NCI-H1436 (cell line): ENCODE measurements at places on chromosomes 3 and 15.

- no peak for DNase-seq
Measured at GRCh38 chr3:176789281-176789705, 408.0 kb downstream of the TBL1XR1 start.

GRCh38 chr3:143956838-143957237 lies 14.8 kb upstream of the DIPK2A start:
- no peak for DNase-seq

DNA sequence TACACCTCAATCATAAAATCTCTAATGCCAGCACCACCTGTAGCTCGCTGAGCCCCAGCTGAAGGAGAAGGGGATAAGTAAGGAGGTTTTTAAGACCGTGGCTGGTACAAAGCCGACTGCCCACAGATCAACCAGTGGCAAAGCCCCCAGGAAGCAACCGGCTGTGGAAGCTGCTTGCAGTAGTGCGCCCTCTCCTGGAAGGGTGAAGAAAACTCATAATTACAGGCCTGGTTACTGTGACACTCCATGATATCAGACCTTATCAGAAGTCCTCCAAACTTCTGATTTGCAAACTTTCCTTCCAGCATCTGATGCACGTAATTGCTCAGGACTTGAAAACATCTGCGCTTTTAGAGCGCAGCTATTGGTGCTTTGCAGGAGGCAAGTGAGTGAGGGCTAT lies 63.1 kb upstream of the MCTP2 start:
- DNase-seq = no peak

DNA sequence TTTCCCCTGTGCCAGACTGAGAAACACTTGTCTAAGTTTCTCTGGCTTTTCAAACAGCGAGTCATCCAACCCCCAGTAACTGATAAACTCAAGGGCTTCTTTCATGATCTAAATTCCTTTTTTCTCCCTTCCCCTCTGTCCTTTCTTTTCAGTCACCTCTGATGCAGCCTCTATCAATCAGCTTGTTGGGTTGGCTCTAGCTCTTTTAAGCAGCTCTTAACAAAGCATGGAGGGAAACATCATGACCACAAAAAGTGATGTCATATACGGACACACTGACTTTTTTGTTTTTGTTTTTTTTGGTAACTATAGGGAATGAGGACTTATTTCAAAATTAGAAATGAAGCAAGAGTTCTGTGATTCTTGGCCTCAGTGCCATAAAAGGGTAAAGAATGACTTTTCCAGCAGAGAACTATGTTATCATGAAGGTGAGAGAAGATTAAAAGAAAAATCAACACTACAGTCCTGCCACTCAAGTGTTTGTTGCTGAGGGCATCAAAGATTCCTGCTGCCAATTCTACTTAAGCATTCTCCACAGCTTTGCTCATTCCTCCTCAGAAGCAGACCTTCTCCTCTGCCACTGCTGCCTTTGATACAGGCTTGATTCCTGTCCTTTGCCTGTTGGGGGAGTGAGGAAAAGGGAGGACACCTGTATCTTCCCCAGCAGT lies 457.0 kb upstream of the ONECUT1 start:
- no peak for DNase-seq

DNA sequence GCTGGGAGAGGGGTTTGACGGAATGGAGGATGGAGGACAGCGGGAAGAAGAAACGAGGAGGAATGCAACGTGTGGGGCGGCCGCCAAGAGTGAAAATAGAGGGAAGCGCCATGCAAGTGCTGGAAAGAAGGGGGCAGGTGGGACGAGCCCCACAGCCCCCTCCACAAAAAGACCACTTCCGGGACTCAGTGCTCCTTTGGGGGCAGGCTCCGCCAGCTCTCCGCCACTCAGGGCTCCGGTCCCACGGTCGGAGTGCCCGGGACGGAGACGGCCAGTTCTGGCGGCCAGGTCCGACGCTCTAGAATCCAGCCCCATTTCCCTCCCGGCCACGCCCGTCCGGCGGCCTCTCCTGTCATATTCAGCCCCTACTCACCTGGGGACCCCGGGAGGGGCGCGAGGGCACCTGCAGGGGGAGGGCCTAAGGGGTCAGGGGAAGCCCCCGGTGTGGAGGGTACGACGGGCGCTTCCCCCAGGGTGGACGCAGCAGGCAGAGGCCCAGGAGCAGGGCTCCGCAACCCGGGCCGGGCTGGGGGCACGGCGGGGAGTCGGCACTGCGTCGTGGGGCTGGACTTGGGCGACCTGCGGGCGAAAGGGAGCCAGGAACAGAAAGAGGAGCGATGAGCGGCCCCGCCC lies 25.5 kb upstream of the CSPG4 start:
- no peak for DNase-seq

GRCh38 chr3:134312072-134312872 lies 61.6 kb upstream of the RYK start:
- DNase-seq = no peak

GRCh38 chr15:78909791-78910228 lies 35.0 kb downstream of the CTSH start:
- no peak for DNase-seq

DNA sequence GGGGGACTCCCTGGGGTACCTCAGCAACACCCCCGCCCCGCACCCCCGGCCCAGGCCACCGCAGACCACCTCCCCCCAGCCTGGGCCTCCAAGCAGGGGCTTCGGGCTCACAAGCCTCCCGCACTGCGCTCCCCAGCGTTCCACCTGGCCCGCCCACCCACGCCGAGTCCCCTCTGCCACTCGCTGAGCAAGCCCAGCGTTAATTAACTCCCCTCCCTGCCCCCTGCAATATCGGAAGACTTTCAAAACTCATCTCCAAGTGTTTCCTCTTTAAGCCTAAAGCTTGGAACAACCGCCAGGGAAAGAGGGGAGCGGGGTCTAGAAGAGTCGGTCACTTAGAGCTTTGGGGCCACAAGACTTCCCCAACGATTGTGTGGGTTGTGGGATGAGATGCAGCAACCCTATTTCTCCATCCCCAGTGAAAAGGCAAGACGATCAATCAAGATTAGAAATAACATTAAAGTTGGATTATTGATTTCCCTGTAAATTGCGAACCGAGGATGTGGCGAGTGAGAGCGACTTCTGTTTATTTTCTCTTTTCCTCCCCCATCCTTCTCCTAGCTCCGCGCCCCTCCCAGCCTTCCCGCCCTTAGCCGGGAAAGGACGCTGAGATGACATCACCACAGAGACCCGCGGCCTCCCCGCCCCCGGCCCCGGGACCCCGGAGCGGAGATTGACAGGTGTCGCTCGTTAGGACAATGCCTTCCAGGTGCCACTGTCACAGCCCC lies 30.2 kb downstream of the NR2F2 start:
- no peak for DNase-seq

- no peak for DNase-seq
Measured at GRCh38 chr15:20645956-20646355, 104.4 kb upstream of the GOLGA6L6 start.

DNA sequence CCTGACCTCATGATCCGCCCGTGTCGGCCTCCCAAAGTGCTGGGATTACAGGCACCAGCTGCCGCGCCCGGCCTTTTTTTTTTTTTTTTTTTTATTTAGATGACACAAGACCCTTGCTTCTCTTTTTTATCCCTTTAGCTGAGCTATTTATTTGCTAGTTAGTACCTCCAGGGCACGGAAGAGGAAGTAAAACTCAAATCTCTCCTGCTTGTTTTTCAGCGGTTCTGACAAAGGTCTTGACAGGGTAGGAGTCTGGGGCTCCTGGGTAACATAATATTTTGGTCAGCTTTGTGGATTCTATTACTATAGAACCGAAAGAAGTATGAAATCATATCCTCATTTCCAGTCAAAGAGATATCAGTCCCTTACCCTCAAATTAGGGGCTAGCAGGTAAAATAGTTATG lies 44.0 kb upstream of the ETV5 start:
- DNase-seq = no peak

GRCh38 chr3:82281205-82281604 lies 519.8 kb upstream of the GBE1 start:
- no peak for DNase-seq

- no peak for DNase-seq
Measured at GRCh38 chr3:40306336-40306735, 3.2 kb upstream of the EIF1B start.

GRCh38 chr3:32239307-32240158 lies 1.1 kb downstream of the CMTM8 start:
- DNase-seq = no peak

- no peak for DNase-seq
Measured at GRCh38 chr3:59978979-59979378, 929.2 kb upstream of the CFAP20DC start.
